ENCODE measurements at places on chromosomes 3 and 15.

DNA sequence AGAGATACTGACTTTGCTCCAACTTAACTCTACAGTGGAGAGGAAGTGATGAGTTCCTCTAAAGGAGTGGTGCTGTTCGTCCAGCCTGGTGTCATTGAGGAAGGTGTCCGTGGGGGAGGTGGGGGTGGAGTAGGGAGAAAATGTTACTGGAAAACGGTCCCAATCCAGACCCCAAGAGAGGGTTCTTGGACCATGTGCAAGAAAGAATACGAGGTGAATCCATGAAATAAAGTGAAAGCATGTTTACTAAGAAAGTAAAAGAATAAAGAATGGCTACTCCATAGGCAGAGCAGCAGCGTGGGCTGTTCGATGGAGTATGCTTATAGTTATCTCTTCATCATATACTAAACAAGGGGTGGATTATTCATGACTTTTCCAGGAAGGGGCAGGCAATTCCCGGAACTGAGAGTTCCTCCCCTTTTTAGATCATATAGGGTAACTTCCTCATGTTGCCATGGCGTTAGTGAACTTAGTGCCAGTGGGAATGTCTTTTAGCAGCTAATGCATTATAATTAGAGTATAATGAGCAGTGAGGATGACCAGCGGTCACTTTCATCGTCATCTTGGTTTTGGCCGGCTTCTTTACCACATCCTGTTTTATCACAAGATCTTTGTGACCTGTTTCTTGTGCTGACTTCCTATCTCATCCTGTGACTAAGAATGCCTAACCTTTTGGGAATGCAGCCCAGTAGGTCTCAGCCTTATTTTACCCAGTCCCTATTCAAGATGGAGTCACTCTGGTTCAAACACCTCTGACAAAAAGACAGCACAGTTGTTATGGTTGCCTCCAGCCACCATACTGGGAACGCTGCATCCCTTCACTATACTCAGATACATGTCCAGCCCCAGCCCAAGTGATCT, 38.6 kb downstream of the CLEC3B start:
- DNase-seq = peak; percentile 47

- DNase-seq = no peak
Observed at GRCh38 chr3:112897791-112898190, 51.1 kb upstream of the CD200R1L start.

- no peak for DNase-seq
Observed at GRCh38 chr3:119018690-119019463, 15.8 kb downstream of the IGSF11 start.

DNA sequence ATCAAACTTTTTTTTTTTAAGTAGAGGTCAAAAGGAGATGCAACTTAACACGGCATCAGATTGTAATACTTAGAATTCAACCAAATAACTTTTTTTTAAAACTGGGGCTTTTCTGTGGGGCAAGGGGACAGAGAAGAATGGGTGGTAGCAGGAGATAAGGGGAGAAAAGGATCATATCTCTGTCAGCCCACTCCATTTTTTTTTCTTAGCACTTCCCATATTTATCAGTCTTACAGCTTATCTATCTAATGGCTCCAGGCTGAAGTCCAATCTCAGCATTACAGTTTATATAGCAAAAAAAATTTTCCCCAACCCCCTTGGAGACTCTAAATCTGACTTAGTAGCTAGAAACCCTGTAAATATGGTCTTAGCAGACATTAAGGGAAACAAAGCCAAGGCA, 69.3 kb downstream of the PIK3R4 start:
- no peak for DNase-seq

GRCh38 chr15:50277370-50277769, 11.8 kb upstream of the HDC start:
- DNase-seq = no peak

- no peak for DNase-seq
Observed at GRCh38 chr3:127964816-127965215, 49.8 kb downstream of the KBTBD12 start.

DNA sequence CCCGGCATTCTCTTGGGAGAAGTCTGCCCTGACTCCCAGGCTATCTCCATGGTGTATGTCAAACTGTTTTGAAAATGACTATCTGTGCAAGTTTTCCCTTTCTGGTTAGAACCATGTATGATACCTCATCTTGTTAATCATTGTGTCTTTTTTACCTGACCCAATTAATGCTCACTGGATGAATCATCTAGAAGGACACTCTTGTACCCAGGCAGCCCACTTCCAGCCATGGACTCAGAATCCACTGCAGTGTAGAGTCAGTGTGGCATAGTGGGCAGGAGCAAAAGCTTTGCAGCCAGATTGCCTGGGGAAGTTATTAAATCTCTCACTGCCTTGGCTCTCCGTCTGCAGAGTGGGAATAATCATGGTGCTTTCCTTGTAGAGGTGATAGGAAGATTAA, 1.2 kb downstream of the FAM3D start:
- DNase-seq = no peak

DNA sequence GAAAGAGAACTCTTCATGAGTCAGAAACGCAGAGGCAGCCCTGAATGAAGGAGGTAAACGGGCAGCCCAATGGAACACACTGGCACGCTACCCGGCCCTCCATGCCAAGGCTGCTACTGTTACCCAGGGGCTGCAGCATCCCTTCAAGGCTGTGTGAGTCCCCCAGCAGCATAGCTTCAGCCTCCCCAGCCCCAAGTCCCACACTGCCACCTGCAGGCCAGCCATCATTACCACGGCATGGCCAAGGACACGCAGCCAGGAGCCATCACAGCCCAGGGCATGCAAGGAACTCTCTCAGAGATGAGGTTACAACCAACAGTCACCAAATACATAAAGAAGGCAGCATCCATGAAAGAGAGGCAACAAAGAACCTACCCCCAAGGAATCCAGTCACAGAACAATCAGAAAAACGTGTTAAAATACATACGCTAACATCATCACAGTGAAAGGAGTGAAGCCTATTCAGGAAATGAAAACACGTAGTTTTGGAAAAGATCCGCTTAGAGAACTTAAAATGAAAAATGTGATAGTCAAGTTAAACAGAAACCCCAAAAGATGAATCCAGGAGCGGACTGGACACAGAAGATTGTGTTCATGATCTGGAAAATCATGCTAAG, 22.4 kb downstream of the PLA2G4F start:
- peak; percentile 30 for DNase-seq

GRCh38 chr3:150783316-150783715, 20.3 kb upstream of the SIAH2 start:
- DNase-seq = no peak

- no peak for DNase-seq
Observed at GRCh38 chr3:157633241-157633640, 130.0 kb upstream of the VEPH1 start.

DNA sequence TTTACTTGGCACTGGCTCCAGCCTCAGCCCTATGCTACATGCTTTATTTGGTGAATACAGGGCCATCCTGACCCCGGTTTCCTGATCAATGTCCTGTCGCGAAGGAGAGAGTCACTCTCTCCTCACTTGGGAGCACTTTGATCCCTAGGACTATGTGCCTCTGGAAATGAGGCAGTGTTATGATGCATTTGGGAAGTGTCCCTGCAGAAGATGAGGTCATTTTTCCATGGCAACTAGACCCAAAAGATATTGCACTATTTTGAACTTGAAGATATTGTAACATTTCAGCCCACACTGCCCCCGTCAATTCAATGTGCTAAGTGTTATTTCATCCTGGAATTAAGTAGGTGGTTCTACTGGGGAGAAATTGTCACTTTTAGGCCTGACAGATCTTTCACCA, 68.0 kb downstream of the LRRK1 start:
- DNase-seq = no peak

- DNase-seq = no peak
Observed at GRCh38 chr15:25372298-25372697, 66.5 kb downstream of the UBE3A start.

DNA sequence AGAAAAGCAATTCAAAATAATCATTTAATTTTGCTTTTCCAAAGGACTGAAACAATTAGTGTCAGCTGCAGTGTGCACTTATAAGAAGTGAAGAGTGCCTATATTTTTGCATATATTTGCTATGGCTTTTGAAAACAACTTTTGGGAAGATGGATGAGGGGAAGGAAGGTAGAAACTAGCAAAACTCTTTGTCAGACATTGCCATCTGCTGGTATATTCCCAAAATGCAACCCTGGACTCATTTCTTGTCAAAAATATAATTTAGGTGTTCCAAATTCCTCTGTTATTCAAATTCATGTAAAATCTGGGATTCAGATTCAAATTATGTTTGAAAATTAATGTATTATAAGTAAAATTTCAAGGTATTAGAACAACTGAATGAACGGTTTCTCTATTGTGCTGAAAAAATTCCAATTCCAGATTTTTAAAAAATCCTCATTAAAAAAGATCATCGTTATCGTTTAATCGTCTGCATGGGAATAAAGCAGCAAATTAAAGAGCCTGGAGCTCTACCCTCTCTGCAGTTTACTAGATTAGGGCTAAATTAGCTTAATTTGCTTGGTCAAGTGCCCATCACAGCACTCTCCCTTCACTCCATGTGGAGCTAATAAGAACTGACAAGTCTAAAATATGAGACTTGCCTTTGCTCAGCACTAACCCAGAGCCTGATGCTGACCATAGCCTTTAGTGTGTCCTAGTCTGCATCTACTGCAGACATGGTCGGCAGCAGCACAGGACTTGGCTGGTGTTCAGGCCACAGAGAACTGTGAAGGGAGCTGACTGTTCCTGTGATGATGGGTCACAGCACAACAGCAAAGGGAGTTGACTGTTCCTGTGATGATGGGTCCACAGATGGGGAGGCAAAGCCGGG, 67.9 kb upstream of the MITF start:
- DNase-seq = no peak

DNA sequence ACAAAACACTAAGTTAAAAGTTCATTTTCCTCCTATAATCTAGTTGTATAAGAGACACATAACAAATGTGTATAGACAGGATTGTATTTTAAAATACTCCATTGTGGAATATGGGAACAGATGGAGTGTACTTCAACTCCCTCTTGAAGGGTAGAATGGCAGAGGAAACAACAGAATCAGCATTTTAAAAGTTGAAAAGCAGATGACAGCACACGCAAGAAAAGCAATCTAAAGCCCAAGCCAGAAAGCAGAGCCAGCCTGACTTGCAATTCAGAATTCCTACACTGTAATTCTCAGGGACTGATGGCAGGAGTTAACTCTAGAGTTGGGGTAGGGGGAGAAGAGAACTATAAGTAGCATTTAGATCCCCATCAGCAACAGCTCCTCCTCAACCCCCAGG, 22.8 kb downstream of the MORC1 start:
- no peak for DNase-seq

- no peak for DNase-seq
Observed at GRCh38 chr3:37730383-37730782, 131.3 kb upstream of the CTDSPL start.

GRCh38 chr3:78041486-78041885, 1001.6 kb downstream of the ROBO2 start:
- no peak for DNase-seq

DNA sequence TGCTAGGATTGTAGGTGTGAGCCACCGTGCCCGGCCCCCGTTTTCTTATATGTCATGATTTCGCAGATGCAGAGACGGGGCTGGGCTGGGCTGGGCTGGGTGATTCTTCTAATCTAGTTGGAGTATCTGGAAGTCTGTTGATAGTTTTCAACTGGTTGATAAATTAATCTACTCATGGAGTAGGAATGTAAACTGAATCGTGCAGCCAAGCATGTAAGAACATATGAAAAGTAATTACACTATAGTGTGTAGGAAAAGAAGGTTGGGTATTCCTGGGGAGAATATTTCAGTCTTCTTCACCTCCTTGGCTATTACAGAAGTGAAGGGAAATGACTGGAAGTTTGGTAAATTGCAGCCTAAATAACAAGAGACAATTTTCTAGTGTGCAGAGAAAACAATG, 82.6 kb upstream of the MAGI1 start:
- DNase-seq = no peak

DNA sequence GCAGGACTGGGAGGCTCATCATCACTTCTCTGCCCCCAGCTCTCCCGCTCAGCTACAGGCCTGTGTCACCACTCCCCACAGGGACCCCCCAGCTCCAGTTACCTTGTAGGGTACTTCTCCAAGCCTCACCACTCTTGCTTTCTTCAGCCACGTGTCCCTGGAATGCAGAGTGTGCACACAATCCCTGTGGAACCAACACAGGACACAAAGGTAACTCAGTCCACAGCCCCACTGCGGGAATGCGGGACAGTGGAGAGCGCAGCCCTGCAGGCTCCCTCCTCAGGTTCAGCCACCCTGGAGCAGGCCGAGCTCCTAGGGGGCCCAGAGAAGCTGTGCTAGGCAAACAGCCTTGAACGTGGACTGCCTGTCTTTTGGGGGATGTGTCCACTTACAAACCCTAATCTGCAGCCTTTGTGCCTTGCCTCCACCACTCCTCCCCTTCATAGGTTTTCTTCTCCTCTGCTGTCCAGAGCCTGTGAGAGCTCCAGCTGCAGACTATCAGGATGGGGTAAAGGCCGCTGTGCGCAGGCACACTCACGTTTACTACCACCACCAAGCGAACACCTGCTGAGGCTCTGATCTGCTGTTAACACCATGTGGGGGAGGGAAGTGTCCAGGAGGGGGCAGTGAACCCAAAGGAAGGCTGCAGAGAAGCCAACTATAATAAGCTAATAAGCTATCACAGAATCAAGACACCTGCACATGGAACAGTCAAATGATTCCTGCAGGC, 26.0 kb downstream of the XPC start:
- no peak for DNase-seq

DNA sequence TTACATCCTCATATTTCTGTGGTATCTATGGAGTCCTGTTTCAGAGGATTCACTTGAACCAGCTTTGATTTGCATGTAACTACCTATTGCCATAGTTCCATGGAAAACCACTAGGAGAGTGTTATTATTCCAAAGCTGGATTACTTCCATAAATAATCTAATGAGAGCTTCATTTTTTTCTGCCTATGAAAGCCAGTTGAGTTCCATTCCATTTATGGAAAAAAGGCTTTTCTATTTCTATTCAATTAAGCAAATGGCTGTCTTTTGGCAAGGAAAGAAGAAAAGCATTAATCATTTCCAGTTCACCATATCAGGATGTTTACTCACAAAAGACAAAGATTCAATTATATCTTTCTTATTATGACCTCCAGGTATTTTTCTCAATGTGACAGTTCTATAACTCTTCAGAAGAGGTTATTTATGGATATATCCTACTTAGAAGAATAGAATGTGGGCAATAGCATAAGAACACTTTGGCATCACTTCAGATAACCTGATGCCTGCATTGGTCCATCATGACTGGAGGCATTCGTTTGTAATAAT, 259.9 kb upstream of the ZPLD1 start:
- DNase-seq = no peak

- no peak for DNase-seq
Observed at GRCh38 chr3:63654211-63654610, 1.7 kb downstream of the SNTN start.

All from CD4-positive, alpha-beta T cell treated with Interleukin-10 for 1 hour (primary cell).